Dermis lymphatic vessel endothelial cell (primary cell): ENCODE measurements at places on chromosomes 7 and 10. TPM values are rescaled to one million over a fixed set of nuclear protein-coding genes. Genes with fewer than 3 reads are reported as not detected.

Gene MRC1
- total RNA-seq: 201 and 288 TPM in 2 replicates

Gene TMEM229A
- not detected in 2 replicates for total RNA-seq

Gene SPACDR
- 0.09 and 0.22 TPM in 2 replicates for total RNA-seq

Gene NUTM2A
- total RNA-seq: 0.09 and 0.11 TPM in 2 replicates
